Suppressor macrophage (primary cell): ENCODE measurements at places on chromosomes 4 and X.

DNA sequence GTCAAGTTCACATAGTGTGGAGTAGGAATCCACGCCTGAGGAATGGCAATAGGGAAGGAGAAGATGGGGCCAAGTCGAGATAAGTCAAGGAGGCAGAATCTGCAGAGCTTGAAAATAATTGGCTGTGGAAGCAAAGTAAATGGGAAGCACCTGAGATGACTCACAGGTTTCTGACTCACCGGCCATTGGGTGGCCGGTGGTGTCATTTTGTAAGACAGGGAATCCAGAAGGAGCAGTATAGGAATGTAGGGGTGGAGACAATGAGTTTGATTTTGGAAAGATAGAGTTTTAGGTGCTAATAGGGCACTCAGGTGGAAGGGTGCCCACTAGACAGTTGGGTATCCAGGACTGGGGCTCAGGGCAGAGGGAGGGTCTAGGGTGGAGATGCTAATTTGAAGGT lies 201.0 kb upstream of the MAMLD1 start:
- no peak for DNase-seq

GRCh38 chrX:95733426-95733825 lies 951.2 kb upstream of the DIAPH2 start:
- no peak for DNase-seq

GRCh38 chr4:6673660-6674499 lies 19.8 kb upstream of the S100P start:
- DNase-seq, result peak; percentile 97

DNA sequence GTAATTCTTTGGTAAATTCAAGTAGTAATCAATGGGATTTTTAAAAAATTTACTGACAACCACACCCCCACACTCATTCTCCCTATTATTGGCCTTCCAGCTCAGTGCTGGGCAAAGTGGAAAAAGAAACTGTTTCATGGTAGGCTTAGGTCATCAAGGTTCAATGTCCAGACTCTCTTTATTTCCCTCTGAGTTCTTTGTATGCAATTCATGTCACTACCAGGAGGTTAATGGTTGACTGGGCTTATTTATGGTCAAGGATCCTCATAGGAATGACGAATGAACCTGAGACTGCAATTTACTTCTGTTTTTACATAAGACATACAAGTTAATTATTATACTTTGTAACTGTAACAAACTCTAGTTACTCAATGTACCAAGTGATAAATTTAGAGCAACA lies 403.2 kb downstream of the KLHL13 start:
- no peak for DNase-seq

GRCh38 chrX:114787061-114787460 lies 203.2 kb downstream of the HTR2C start:
- DNase-seq, result no peak

GRCh38 chrX:49269010-49269766 lies 405 bp upstream of the PPP1R3F start:
- DNase-seq, result peak; percentile 98

DNA sequence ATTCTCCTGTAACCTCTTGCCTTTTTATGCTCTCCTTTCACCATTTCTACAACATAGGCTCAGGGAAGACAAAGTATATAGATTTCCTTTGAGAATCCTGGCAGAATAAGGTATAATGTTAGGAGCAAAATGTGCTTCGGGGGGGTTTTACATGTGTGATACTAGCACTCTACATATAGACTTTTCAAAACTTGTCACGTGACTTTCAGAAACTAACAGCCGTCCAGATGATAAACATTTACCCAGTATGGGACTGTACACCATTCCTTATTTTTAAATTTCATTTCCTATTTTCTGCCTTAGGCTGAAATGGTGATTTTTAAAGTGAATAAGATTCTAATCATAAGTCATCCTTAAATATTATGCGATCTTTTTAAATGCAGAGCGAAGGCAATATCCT lies 420.4 kb upstream of the PITX2 start:
- no peak for DNase-seq

- DNase-seq, result no peak
Measured at GRCh38 chr4:118776157-118776954, 59.6 kb downstream of the SEC24D start.

DNA sequence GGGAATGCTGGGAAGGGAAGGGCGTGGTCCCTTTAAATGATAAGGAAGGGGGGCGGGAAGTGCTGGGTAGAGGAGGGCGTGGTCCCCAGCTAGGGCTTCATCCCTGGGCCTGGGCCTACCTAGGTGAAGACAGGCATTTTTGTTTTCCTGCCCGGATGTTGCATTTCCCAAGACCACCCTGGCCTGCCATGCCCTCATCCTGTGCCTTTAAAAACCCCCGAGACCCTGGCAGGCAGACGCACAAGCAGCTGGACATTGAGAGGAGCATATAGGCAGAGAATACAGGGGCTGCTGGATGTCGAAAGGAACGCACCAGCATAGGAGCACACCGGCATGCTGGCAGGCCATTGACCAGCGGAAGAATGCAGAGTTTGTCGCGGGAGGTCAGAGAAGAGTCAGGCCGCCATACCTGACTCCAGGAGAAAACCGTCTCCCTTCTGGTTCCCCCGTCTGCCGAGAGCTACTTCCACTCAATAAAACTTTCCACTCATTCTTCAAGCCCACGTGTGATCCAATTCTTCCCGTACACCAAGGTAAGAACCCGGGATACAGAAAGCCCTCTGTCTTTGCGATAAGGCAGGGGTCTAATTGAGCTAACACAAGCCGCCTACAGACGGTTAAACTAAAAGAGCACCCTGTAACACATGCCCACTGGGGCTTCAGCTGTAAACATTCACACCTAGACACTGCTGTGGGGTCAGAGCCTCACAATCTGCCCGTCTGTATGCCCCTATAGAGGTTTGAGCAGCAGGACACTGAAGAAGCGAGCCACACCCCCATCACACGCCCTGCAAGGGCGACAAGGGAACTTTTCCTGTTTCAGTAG lies 2.9 kb upstream of the AGA start:
- DNase-seq, result no peak

DNA sequence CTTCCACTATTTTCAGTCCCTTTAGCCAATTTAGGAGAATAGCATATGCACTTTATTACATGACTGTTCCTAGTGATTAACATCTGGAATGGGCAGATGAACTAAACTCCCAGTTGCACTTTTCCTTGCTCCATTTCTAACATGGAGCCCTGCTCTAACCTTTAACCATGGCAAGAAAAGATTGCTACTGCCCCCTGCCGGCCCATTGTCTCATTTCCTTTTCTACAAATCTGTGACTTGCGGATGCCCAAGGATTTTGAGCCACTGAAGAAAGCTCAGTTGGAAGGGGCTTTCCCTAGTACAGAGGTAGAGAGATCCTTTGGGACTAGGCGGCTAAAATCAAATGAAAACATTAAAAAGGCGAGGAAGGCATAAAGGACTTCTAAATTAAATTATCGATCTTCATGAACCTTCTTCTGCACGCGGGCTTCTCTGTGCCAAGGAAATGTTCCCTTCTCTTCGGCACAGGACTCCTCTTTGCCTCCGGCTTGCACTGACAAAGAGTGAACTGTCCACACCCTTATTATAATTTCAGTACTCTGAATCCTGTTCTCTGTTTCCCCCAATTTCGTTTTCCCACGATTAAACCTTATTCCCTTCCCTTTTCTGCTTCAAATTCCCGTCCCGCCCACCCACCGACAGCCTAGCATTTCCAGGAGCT lies 577 bp upstream of the GLRA2 start:
- DNase-seq, result peak; percentile 66

DNA sequence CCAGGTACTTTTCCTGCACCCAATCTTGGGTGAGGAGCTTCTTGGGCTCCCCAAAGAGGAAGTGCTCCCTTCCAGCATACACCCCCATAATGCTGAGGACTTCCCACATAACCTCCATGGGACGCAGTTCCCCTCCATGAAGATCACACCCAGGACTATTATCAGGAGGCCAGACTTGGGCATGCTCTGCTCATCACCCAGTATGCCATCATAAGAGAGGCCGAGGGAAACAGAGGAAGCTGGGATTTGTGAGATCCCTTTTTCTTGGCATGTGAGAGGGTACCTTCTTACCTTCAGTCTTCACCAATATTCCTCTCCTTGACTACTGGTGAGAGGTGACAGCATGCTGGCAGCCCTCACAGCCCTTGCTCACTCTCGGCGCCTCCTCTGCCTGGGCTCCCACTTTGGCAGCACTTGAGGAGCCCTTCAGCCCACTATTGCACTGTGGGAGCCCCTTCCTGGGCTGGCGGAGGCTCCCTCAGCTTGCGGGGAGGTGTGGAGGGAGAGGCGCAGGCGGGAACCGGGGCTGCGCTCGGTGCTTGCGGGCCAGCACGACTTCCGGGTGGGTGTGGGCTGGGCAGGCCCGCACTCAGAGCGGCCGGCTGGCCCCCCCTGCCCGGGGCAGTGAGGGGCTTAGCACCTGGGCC lies 15.7 kb upstream of the HSFX1 start:
- DNase-seq, result no peak

DNA sequence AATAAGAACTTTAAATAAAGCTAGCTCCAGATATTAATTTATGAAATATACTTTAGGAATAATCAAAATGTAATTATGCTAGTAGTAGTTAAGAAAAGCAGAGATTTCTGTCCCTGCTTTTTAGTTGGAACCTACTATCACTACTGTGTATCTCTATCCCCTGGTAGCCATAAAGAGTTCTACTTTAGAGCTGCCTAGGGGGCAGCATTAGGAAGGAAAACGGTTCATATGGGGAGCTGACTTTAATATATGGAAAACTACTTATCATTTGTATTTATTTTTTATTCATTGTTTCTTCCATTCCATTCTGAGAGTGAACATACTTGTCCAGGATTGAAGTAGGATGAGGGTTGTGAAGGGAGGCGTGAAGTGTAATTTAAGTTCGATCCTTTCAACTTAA lies 40.9 kb downstream of the CPEB2 start:
- DNase-seq, result no peak
